ENCODE measurements at places on chromosomes 3 and 15. TPM values are rescaled to one million over a fixed set of nuclear protein-coding genes. Genes with fewer than 3 reads are reported as not detected.

CYP11A1 gene
- 5.7 TPM for polyA plus RNA-seq

KLHL18 gene
- 22.6 TPM for polyA plus RNA-seq

ARPIN gene
- 6.8 TPM for polyA plus RNA-seq

RSL24D1 gene
- 46.8 TPM for polyA plus RNA-seq

CHRM5 gene
- not detected for polyA plus RNA-seq

CPN2 gene
- polyA plus RNA-seq, result not detected

CHL1 gene
- polyA plus RNA-seq, result 3.4 TPM

PLA2G4D gene
- polyA plus RNA-seq, result 1.0 TPM

CDHR4 gene
- polyA plus RNA-seq, result 0.04 TPM

AKAP13 gene
- 35.7 TPM for polyA plus RNA-seq
